Astrocyte (in vitro differentiated cells and primary cell): ENCODE measurements at places on chromosomes 2 and 18. TPM values are rescaled to one million over a fixed set of nuclear protein-coding genes. Genes with fewer than 3 reads are reported as not detected.

DNA sequence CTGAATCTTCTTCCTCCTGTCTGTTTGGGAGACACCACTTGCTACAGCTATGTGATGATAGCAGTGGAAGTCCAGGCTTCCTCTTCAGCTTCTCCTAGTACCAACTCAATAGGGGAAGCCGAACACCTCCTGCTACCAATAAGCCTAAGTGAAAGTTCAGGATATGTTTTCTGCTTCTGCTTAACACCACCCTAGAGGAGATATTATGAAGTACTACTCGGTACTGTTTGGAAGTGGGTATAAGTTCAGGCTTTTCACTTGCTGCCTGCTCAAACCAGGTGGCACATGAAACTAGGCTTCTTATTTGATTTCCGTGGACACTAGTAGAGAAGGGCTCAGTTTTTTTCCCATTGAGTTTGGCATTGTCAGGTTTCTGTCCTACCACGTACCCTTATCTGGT, 99.8 kb downstream of the PTPN4 start:
- no peak for DNase-seq

GRCh38 chr2:132595693-132596092, 74.3 kb downstream of the LYPD1 start:
- no peak for DNase-seq

GRCh38 chr18:63823516-63824219, 48.5 kb downstream of the SERPINB7 start:
- peak; percentile 10 for DNase-seq

DNA sequence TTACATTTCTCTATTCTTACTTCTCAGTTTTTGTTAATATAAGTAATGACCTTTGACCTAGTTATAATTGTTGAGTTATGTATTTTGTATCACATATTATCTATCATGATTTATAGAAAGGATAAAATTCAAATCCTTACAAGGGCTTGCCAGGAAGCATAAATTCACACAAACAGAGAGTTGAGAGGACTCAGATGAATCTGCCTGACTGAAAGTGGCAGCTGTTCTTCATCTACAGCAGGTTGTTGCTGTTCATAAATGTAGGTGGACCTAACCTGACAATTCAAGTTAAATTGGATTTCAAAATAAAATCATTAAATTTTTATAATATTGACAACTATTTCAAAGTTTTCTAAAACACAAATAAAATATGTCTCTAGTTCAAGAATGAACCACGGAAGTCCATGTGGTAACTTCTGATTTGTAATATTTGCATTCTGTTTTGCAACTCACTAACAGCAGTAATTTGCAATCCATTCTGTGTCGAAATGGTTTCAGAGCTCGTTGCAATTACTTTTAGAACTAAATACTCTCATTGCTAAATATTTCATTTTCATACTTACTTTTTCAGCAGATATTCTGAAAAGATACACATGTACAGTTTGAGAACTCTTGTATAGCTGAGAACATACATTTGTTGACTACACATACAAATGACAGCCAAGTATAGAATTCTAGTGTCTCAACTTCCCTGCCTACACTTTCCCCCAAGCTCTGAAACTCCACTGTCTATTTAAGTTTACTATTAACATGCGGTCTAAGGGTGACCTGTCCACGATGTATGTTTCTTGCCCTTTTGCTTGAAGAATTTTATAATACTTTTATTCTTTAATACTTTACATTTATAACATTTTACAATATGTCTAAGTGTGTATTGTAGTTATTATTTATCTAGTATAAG, 25.7 kb downstream of the SCN7A start:
- no peak for DNase-seq

DNA sequence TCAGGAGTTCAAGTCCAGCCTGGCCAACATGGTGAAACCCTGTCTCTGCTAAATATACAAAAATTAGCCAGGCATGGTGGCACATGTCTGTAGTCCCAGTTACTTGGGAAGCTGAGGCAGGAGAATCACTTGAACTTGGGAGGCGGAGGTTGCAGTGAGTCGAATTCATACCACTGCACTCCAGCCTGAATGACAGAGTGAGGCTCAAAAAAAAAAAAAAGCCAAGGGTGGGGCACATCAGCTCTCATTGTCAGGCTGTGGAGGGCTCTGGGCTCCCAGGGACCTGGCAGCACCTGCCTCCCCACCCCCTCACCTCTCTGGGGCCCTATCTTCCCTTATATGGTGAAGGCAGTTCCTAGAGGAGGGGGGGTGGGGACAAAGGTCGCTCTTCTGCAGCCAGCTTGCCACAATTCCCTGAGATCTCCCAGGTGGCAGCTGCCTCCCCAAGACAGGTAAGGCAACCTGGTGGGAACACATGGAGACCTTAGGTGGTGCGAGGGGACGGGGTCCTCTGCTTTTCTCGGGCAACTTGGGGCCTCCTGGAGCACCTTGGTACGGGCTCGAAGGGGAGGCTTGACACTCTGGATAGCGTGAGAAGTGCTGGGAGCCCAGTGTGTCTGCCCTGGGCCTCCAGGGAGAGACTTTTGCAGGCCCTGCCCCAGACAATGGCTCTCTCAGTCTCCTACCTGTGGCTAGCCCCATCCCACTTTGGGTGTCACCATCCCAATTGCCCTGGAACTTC, at the start of gene VIL1:
Gene VIL1, plus strand, starts transcription at position 407 of the 742 bp plus-strand sequence. CDS start 4,656 bp downstream, outside the sequence.
- no peak for DNase-seq

- DNase-seq, result no peak
Observed at GRCh38 chr18:76847916-76848315, 25.6 kb downstream of the ZNF236 start.

- DNase-seq, result no peak
Observed at GRCh38 chr18:40810372-40810771, 1144.7 kb upstream of the PIK3C3 start.

DNA sequence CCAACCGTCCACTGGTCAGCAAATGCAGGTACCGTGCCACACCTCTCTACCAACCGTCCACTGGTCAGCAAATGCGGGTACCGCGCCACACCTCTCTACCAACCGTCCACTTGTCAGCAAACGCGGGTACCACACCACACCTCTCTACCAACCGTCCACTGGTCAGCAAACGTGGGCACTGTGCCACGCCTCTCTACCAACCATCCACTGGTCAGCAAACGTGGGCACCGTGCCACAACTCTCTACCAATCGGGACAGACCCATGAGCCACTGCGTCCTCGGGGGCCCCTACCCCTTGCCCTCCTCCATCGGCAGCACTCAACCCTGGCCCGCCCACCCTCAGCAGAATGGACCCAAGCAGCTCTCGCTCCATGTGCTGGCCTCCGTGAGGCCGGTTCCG, 226.4 kb upstream of the SALL3 start:
- no peak for DNase-seq

DNA sequence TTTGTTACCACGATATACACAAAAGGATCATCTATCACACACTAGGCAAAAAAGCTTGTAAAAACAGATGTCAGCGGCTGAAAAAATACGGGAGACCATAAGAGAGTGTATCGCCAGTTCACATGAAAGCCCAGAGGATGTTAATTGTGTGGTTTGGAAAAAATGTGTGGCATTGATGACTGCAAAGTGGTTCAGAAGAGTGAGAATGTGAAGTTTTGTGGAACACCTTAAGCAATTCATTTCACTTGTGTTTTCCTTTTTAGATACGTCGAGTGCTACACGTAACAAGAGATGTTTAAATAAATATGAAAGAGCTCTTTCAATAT, 61.7 kb upstream of the DAPL1 start:
- peak; percentile 89 for DNase-seq

DNA sequence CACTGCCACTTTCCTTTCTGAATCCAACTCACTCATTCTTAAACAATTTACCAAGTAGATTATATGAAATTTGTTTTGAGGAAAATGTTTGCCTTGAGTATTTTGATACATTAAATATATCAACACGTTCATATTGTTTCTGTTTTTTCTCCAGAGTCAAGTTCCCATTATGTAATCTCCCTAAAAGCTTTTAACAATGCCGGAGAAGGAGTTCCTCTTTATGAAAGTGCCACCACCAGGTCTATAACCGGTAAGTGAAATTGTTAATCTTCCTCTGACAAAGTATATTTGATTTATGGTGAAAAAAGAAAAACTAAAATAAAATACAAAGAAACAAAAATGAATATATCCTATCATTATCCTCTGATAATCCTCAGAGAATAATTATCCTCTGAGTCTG, 838.6 kb downstream of the MBD2 start:
- no peak for DNase-seq

Gene ZNF396
- total RNA-seq, result 1.3 and 1.4 TPM in 2 replicates

Gene GPR75
- 4.0 and 5.0 TPM in 2 replicates for total RNA-seq

Gene RAMP1
- total RNA-seq, result 9.1 and 13.7 TPM in 2 replicates

Gene C2orf15
- 0.59 and 0.60 TPM in 2 replicates for total RNA-seq

Gene ASB18
- not detected in 2 replicates for total RNA-seq

Gene SCN7A
- total RNA-seq, result 0.36 and 0.50 TPM in 2 replicates

Gene SH3RF3
- total RNA-seq, result 7.2 and 7.3 TPM in 2 replicates

Gene DLGAP1
- total RNA-seq, result 2.3 and 2.4 TPM in 2 replicates

Gene ALPP
- total RNA-seq, result 0.32 TPM in 1 of 2 replicates, not detected in the other

Gene RESP18
- total RNA-seq, result not detected in 2 replicates

Gene CNTNAP5
- 0.30 TPM in 1 of 2 replicates, not detected in the other for total RNA-seq
